ENCODE measurements at places on chromosomes 11 and 22. TPM values are rescaled to one million over a fixed set of nuclear protein-coding genes. Genes with fewer than 3 reads are reported as not detected.

IGLL5 gene
- total RNA-seq, result not detected

TMEM184B gene
- total RNA-seq, result 25.4 TPM

SNX32 gene
- total RNA-seq, result 0.51 TPM

VWCE gene
- total RNA-seq, result 3.3 TPM

JAML gene
- total RNA-seq, result under 0.01 TPM

TANGO2 gene
- total RNA-seq, result 40.1 TPM

TBX1 gene
- 62.8 TPM for total RNA-seq

SULT4A1 gene
- under 0.01 TPM for total RNA-seq

MRGPRF gene
- total RNA-seq, result 0.13 TPM

THOC5 gene
- total RNA-seq, result 28.1 TPM

GLYATL1 gene
- total RNA-seq, result not detected

C22orf15 gene
- 0.38 TPM for total RNA-seq

CRY2 gene
- 4.5 TPM for total RNA-seq

TESMIN gene
- total RNA-seq, result 2.1 TPM
